ENCODE measurements at places on chromosomes 3 and 15.

DNA sequence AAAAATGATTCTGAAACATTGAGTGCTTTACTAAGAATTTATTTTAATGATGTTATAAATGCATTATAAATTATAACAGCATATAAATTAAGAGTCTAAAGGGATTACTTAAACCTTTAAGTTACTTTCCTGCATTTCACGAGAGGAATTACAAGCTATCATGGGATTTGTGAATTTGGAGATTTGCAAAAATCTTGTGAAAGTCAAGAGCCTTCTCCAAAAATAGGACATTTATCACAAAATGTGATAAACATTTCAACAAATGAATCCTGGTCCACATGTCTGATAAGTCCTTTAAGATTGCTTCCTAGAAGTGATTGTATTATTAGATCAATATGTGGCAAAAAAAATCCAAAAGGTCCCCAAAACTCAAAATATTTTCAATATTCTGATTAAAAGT is 154.5 kb downstream of the ATP8B4 start:
- no peak for DNase-seq

DNA sequence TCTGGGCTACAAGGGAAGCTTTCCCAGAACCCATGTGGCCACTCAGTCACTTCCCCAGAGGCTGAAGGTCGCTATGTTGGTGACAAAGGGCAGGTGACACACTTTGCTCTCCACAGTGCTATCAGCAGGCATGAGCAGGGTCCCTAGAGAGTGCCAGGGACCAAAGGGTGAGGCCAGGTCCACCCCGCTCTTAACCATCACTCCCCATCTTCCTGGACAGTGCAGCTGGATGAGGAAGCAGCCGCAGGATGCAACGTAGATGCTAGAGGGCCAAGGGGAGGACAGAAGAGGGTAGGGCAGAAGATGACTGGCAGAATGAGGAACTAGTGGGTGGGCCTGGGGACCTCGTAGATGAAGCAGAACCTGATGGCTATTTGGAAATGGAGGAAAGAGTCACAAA is 13.6 kb upstream of the LTF start:
- no peak for DNase-seq

GRCh38 chr3:134918441-134918840 is 123.4 kb downstream of the EPHB1 start:
- DNase-seq = no peak

DNA sequence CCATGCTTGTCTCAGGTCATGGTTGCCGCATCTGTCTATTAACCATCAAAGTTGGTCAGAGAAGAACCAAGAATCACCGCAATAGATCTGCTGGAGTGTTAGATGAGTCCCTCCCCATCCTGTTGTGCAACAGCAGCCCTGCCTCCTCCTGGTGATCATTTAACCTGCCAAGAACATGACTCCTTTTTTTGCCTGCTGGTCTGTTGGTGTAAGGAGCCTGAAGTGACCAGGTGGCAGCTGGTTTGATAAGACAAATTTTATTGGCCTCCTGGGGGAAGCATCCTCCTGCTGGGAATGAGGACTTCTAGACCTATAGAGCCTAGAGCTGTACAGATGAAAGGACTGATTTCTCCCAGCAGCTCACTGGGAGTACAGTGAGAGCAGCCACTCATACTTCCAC is 43.5 kb upstream of the RAF1 start:
- no peak for DNase-seq

GRCh38 chr3:48430708-48431101 is 819 bp upstream of the PLXNB1 start:
- no peak for DNase-seq

GRCh38 chr3:111715911-111716523 is 120.9 kb upstream of the ZBED2 start:
- DNase-seq = no peak

GRCh38 chr15:73142802-73143762 is 90.8 kb downstream of the NEO1 start:
- DNase-seq = no peak

DNA sequence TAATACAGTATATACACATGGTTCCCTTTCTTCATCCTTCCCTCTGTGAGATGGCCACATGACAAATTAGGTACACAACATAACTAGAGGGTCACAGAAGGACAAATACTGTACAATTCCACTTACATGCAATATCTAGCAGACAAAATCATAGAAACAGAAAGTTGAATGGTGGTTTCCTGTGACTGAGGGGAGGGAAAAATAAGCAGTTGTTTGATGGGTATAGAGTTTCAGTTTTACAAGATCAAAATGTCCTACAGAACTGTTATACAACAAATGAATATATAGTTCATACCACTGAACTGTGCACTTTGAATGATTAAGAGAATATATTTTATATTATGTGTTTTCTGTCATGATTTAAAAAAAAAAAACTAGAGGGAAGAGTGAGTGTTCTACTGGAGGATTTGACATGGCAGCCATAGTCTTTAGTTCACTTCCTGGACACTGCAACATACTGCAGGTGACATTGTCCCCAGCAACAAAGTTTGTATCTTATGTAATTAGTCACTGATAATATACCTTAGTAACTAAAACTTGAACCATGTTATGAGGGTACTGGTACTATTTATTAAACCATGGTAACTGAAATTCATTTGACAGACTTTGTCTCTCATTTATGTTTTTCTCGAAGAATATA is 37.2 kb downstream of the CCDC54 start:
- DNase-seq = no peak

DNA sequence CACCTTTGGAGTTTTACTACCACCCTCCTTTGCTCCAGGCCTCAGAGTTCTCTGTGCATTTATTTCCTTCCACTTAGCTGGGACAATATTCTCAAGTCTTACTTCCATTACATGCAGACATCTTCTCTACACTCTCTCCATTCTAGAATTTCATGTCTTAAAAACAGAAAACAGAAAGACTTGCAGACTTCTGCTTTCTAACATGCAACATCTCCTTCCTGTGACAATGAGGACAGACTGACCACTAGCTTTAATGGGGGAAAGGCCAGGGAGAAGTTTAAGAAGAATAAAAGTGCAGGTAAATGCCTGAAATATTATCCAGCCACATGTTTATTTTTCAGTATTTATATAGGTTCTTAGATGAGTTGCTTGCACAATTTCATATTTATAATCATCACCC is 17.1 kb upstream of the CSTA start:
- DNase-seq = no peak

DNA sequence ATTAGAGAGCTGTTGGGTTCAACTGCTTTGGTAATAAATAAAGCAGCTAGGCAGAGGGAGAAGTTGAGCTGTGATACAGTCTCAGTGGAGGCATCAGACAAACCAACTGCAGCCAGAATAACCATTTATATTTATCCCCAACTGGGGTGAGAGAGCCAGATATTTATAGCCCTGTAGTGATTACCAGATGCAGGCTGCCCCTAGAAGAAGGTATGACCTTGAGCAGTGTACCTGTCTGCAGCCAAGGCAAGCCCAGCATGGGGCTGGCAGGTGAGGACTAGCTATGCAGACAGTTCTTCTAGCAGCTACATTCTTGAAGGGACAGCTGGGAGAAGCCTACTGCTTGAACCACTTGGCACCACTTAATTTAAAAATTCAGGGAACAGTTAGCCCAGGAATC is 144.4 kb upstream of the EPHA3 start:
- DNase-seq = no peak

GRCh38 chr15:59657635-59658125 is 365 bp upstream of the GTF2A2 start:
- DNase-seq = no peak

DNA sequence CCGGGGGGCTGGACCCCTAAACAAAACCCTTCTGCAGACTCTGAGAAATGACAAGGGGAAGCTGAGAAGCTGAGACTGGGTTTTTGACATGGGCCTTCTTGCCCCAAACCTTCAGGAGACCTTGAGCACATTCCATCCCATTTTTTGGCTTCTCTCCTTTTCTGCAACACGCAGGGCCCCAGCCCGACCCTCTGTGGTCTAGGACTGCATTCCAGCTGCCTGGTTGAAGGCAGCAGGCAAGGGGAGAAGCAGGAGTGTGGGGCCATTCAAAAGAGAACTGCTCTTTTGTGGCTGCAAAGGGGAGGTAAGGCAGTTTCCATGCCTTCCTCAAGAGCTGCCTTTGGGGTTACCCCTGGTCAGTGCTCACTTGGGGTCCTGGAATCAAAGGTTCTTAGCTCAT is 263.0 kb downstream of the TLE3 start:
- no peak for DNase-seq

GRCh38 chr3:194261581-194262063 is 89.5 kb downstream of the CPN2 start:
- no peak for DNase-seq

- DNase-seq = no peak
Observed at GRCh38 chr3:160842021-160843005, 86.3 kb downstream of the PPM1L start.

GRCh38 chr3:23600167-23600871 is 205.4 kb upstream of the UBE2E1 start:
- DNase-seq = no peak

- no peak for DNase-seq
Observed at GRCh38 chr3:127170814-127171213, 22.1 kb upstream of the PRR23E start.

GRCh38 chr3:39941931-39942330 is 132.5 kb downstream of the MYRIP start:
- no peak for DNase-seq

DNA sequence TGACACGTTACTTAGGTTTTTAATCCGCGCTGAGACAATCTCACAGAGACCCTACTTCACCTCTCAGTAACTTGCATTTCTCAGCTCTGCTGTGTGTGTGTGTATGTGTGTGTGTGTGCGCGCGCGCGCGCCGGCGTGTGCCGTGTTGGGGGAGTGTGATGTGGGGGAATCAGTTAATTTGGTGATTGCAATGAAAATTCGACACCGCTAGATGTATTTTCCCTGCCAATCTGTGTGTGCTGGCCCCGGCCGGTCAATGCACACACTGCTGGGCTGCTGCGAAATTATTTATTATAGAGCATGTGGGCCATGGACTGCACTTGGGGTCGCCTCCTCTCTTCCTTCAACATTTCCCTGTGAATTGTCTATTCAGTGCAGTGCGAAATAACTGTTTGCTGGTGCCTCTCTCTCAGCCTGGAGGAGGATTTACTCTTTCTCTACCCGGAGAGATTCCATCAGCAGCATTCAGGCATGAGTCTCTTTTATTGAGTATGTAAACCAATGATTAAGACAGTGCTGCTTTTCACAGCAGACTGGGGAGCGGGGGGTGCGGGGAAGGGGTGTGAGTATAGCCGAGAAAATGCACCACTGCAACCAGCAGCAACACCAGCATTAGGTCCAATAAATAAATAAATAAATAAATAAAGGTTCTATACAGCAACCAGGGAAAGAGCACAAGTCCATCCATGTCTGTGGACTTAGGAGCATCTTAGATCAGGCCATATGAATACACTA is 2.9 kb downstream of the CADM2 start:
- no peak for DNase-seq

DNA sequence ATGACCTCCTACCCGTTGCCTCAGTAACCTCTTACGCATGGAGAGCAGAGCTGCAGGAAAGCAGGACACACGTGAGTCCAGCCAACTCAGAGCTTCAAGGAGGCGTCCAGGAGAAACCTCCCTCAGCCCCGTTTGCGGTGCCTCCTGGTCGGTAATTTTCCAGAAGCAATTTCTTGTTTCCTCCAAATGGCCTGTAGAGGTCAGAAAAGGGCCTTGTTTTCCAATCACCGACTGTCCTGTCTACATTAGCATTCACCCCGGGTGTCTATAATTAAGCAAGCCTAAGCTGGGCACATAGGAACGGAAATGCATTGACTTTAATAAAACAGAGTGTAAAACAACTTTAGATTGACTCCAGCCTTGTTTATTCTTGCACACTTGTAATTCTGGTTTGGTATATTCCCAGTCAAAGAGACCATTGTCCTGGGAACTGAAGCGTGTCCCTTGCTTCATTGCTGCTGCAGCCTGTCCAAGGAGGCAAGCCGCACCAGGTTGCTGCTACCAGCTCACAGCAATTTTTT is 836.2 kb downstream of the AGBL1 start:
- no peak for DNase-seq

DNA sequence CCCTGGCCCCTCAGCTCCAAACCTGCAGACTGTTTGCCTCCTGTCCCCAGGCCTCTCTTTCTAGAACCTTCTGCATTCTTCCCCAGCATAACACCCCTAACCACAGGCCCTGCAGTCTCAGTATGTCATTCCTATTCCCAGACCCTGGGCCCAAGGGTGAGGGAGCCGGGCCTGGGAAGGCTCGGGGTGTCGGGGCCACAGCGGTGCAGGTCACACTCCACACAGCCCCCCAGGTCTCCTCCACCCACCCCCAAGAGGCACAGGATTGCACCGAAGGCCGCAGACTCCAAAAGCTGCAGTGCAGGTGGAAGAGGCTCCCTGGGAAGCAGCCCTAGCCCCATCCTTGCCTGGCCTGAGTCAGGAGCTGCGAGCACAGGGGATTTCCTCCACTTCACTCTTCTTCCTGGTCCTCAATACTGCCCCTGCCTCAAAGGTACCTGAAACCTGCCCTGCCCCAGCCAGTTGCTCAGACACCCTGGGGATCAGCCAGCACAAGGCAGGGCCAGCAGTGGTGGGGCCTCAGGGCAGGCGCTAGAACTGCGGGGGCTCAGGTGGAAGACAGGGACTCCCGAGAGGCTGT is 31.1 kb downstream of the TNK2 start:
- no peak for DNase-seq

DNA sequence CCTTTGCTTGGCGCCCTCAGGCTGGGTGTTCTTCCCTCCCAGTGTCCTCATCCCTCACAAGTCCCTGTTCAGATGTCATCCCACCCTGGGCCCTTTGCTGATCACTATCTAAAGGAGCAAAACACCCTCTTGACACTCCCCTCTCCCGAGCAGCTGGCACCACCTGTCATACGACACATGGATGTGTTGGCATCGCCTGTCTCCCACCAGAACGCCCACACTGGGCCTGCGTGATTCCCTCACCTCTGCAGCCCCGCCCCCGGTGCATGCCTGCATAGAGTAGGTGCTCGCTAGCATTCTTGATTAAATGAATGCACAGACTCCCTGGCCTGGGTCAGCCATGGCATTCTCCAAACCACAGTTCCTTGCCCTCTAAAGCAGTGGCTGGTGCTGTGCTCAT is 75.8 kb downstream of the DNAJB8 start:
- no peak for DNase-seq

DNA sequence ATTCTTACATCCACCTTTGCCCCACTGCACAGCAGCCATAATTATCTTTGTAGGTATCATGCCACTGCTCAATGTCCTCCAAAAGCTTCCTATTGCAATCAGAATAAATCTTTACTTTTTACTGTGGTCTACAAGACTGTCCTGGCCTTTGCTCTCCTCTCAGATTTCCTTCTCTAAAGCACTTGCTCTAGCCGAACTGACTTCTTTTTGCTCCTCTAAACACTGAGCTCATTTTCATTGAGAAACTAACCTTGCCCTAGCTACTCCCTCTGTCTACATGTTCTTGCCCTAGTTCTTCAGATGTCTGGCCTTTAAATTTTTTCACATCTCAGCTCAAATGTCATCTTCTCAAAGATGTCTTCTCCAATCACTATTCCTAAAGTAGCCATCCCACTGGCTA is 342.8 kb downstream of the TBC1D5 start:
- DNase-seq = no peak

DNA sequence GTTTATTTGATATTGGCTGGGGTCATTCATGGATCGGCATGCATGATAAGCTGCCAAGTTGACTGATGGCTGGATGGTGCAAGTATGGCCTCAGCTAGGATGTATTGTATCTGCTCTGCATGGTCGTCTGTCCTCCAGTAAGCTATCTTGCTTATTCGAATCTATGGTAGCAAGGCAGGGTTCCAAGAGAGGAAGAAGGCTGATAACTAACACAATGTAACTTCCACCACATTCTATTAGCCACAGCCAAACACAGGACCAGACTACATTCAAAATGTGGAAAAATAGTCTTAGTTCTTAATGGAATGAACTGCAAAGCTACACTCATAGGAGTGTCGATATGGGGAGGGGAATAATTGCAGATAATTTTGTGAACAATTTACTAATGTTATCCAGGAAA is 175.2 kb downstream of the ARPP21 start:
- DNase-seq = no peak

All from stimulated activated CD8-positive, alpha-beta memory T cell treated with anti-CD3 and anti-CD28 coated beads, Interleukin-12 subunit alpha, Interleukin-12 subunit beta, amount 100 ng/mL, for 4 hours (primary cell).